ENCODE measurements at places on chromosomes 3 and 15. TPM values are rescaled to one million over a fixed set of nuclear protein-coding genes. Genes with fewer than 3 reads are reported as not detected.

DNA sequence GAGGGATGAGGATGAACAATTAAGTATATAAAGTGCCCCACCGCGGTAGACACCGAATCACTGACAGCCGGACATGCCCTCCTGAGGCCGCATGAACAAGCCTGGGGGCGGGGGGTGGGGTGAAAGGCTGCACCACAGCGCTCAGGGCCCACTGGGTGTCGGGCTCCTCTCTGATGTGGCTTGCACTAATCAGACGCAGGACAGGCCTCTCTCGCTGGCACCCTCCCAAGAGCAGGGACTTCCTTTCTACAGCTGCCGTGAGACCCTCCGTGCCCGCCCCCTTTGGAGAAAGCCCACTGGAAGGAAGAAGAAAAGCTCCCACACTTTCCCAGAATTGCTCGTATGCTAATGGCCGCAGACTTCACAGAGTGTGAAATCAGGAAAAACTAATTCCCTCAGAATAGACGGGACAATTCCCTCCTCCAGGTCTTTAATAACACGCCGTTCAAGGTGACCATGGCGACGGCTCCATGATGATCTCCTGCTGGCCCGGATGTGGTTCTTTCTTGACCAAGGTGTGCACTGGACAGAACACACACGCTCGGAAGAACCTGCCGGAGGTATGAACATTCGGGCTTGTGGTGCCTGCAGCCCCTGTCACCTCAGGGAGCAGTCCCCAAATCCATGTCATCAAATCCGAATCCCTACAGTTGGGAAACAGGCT lies 32.0 kb downstream of the IQSEC1 start:
- H3K27me3 ChIP-seq: no peaks in the 10 kb centered on the region
- H3K4me1 ChIP-seq: no peaks in the 10 kb centered on the region
- H3K27ac ChIP-seq: no peak overlapping the region
- no peak for DNase-seq

GRCh38 chr3:194255252-194256039 lies 95.7 kb downstream of the CPN2 start:
- H3K27me3 ChIP-seq: no peaks in the 10 kb centered on the region
- no peak for DNase-seq
- no peak overlapping the region for H3K4me3 ChIP-seq
- 0 out of 2 replicates have a peak, but pooled peaks cover 3% of the 10 kb centered on the region for H3K4me1 ChIP-seq
- H3K27ac ChIP-seq: no peak overlapping the region
- no peaks in the 10 kb centered on the region for H3K36me3 ChIP-seq

- no peak overlapping the region for H3K4me3 ChIP-seq
- no peaks in the 10 kb centered on the region for H3K27me3 ChIP-seq
- no peaks in the 10 kb centered on the region for H3K36me3 ChIP-seq
- no peaks in the 10 kb centered on the region for H3K4me1 ChIP-seq
- no peak overlapping the region for H3K27ac ChIP-seq
- DNase-seq: no peak
These were observed 744 bp upstream of the ALDH1A2 start for GRCh38 chr15:58066042-58066867.

DNA sequence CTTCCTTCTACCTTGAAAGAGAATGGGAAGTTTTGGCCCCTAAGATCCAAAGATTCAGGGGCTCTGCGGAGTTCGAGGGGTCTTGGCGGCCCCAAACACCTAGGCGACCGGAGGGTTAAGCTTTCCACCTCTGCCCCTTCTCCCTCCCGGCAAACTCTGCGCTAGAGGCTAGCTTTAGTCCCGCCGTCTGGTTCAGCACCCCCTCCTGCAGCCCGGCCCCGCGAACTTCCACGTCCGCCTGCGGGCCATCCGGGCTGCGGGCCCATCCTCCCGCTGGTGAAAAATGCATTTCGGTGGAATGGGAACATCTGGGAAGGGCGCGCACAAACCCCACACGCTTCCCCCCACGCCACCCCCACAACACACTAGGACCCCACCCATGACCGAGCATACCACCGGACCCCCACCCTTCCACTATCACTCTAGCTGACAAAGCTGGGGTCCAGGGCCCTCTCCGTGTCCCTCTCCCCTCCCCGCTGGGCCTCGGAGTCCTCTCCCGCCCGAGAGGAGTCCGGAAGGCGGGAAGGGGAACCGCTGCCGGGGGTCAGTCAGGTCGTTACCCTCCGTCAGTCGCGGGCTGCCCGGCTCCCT lies 1.0 kb downstream of the SHOX2 start:
- H3K4me3 ChIP-seq: peak overlapping the region; percentile 62
- DNase-seq: no peak
- peaks cover 12% of the 10 kb centered on the region for H3K4me1 ChIP-seq
- H3K27me3 ChIP-seq: no peaks in the 10 kb centered on the region

- H3K27me3 ChIP-seq: peaks cover 28% of the 10 kb centered on the region
- H3K27ac ChIP-seq: no peak overlapping the region
- no peaks in the 10 kb centered on the region for H3K36me3 ChIP-seq
- no peak for DNase-seq
- H3K4me3 ChIP-seq: no peak overlapping the region
- no peaks in the 10 kb centered on the region for H3K4me1 ChIP-seq
These were observed 37.7 kb upstream of the PRR20G start for GRCh38 chr3:127325629-127325961.

GRCh38 chr3:13231781-13232666 lies 158.8 kb upstream of the IQSEC1 start:
- H3K27me3 ChIP-seq: no peaks in the 10 kb centered on the region
- no peak for DNase-seq
- H3K4me1 ChIP-seq: peaks cover 24% of the 10 kb centered on the region
- no peak overlapping the region for H3K27ac ChIP-seq
- H3K36me3 ChIP-seq: no peaks in the 10 kb centered on the region
- H3K4me3 ChIP-seq: no peak overlapping the region

- no peak for DNase-seq
- H3K27me3 ChIP-seq: peaks cover 17% of the 10 kb centered on the region
- H3K27ac ChIP-seq: no peak overlapping the region
- H3K4me1 ChIP-seq: no peaks in the 10 kb centered on the region
- no peak overlapping the region for H3K4me3 ChIP-seq
These were observed 41.7 kb upstream of the PRR23E start for GRCh38 chr3:127151251-127151564.

DNA sequence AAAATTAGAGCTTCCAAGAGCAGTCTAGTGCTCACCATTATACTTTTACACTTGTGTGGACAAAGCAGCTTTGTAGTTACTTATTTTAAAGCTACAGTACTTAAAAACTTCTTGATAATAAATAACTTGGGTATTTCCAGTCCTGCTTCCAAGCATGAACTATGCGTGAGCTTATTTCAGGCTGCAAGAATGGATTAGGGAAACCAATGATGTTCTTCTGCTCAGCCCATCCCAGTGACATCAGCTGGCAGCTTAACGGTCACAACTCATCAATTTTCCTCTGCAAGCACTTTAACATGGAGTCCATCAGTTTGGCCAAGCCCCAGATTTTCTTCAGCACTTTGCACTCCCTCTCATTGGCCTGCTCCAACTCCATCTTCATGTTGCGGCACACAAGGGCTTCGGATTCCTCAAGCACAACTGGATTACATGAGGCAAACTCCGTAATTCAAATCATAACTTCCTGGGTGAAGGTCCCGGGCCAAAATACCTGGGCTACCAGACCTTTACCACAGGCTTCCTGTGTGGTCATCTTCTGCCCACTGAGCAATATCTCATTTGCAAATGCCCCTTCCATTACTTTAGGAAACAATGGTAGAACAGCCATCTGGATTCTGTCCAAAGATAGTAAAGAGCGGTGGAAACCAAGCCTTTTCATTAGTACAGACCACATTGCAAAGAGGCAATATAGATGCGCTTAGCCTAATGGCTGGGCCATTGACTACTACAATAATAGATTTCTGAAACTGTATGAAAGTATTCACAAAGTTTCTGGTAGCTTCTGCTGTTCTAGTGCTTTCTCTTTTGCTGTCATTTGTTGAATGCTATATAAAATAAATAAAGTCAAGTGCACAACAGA lies 87.5 kb upstream of the DAZL start:
- H3K4me3 ChIP-seq: no peak overlapping the region
- H3K27me3 ChIP-seq: no peaks in the 10 kb centered on the region
- H3K4me1 ChIP-seq: peaks cover 8% of the 10 kb centered on the region
- no peak overlapping the region for H3K27ac ChIP-seq

DNA sequence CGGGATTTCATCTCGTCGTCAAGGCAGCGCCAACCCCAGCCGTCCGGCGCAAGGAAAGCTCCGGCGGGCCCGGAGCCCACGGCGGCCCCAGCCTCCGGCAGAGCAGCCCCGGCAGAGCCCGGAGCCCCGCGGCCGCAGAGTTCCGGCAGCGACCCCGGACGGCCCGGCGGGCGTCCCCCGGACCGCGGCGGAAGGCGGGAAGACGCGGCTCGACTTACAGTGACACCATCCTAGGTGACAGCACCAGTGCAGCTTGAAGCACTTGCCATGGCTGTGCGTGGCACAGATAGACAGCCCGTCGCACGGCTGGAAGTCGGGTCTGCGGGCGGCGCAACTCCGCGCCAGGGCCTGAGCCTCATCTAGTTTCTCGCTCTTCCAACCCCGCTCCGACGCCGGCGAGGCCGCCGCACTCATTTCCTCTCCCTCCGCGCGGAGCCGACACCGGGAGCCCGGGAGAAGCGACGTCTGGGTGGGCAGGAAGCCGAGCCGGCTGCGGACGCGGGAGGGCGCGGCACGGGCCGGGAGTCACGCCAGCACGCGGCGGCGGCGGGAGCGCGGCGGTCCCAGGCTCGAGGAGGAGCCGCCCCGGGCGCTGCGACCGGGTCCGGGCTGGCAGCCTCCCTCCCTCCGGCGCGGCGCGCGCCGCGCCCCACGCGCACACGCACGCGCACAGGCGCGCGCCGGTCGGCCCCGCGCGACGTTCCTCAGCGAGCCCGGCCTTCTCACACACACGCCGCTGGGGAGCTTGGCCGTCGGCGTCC lies at the start of gene C3orf70:
Gene C3orf70, minus strand, starts transcription at position 651 of the 761 bp plus-strand sequence. Its CDS starts 237 bp downstream, at position 414.
- H3K36me3 ChIP-seq: no peaks in the 10 kb centered on the region
- peak; percentile 26 for DNase-seq
- no peak within 1 kb of the TSS for H3K27ac ChIP-seq
- H3K4me1 ChIP-seq: no peaks in the 10 kb centered on the region
- peaks cover 73% of the 10 kb centered on the region for H3K27me3 ChIP-seq

GRCh38 chr3:30341079-30341478 lies 265.3 kb upstream of the TGFBR2 start:
- H3K4me1 ChIP-seq: peaks cover 28% of the 10 kb centered on the region
- no peak for DNase-seq
- no peak overlapping the region for H3K27ac ChIP-seq
- no peaks in the 10 kb centered on the region for H3K27me3 ChIP-seq

DNA sequence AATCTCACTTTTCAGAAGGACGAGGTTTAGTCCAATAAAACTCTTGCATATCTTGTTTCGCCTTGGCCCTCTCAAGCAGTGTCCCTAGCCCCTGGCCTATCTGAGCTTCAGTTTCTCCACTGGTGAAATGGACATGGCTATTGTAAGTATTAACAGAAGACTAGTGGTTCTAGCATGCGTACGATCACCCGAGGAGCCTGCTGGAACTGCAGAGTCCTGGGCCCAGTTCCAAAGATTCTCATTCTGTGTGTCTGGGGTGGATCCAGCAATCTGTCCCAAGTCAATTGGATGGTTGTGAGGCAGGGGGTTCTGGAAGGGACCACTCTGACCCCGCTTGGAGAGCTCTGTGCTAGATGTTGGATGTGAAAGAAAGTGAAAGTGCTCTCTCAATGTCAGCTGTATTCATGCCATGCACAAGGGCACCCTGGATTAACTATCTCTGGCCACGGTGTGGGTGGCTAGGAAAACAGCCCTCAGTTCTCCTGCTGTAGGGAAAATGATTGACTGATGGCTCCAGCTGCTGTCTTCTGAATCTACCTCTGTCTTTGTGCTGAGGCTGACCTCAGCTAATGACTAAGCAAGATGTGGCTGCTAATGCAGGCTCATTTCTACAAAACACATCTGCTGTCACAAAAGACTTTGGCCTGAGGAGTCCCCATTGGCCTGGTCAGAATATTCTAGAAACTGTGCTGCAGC lies 1.9 kb upstream of the PLA1A start:
- no peaks in the 10 kb centered on the region for H3K36me3 ChIP-seq
- DNase-seq: no peak
- no peak overlapping the region for H3K27ac ChIP-seq
- peaks cover 16% of the 10 kb centered on the region for H3K27me3 ChIP-seq

GRCh38 chr3:171155122-171155700 lies 128.7 kb upstream of the SLC2A2 start:
- no peak for DNase-seq
- peak overlapping the region; percentile 93 for H3K27ac ChIP-seq
- no peaks in the 10 kb centered on the region for H3K27me3 ChIP-seq
- no peak overlapping the region for H3K4me3 ChIP-seq
- peaks cover 17% of the 10 kb centered on the region for H3K36me3 ChIP-seq

NME9 gene
- total RNA-seq: not detected

ALCAM gene
- 110 TPM for total RNA-seq

HLTF gene
- 38.3 TPM for total RNA-seq

PAK2 gene
- 78.6 TPM for total RNA-seq

VPS8 gene
- total RNA-seq: 71.8 TPM
